ENCODE measurements at places on chromosomes 4 and X.

DNA sequence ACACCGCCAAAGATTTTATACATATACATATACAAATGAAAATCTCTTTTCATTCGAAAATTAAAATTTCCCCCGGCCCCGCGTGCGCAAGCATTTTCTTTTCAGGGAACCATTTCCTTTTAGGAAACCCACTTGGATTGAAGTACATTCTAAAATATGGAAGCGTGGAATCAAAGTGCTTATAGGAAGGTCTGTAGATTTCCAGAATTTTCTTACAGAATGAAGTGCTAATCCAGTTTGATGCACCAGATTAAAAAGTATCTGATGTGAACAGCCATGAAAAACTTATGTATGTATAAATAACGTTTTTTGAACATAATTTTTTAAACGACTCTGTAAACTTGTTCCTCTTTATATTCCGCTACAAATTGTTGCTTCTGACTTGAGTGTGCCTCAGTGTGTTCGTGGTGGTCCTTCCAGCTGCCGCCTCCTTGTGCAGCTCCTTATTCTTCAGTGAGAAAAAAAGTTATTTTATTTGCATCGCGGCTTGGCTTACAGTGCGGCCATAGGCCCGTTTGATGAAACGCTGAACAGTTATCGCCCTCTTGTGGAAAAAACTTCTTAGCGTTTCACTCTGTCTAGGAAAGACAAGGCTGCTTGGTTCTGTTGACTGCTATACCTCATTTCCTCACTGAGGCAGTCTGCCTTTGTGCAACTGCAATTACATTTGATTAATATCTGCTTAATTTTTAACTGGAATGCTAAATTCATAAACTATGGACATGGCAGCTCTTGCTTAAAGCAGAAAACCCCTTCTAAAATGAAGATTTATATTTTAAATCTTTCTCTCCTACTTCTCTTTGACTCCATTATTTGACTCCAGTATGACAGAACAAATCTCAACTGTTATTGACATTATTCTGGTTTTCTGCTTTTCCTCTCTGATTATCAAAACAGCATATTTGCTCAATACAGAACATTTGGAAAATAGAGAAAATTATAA lies 4.7 kb upstream of the NKX6-1 start:
- DNase-seq, result peak; percentile 60

GRCh38 chr4:184849185-184849584 lies 23.4 kb upstream of the ACSL1 start:
- DNase-seq, result no peak

DNA sequence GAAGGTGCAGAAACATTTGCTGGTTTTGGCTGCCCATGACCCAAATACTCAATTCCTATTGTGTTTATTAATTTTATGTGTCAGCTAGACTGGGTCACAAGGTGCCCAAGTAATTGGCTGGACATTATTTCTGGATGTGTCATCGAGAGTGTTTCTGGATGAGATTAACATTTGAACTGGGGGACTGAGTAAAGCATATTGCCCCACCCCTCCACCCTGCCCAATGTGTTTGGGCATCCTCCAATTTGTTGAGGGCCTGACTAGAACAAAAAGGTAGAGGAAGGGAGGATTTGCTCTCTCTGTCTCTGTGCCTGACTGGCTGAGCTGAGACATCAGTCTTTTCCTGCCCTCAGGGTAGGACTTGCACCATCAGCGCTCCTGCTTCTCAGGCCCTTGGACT lies 29.7 kb upstream of the LCORL start:
- DNase-seq, result no peak

DNA sequence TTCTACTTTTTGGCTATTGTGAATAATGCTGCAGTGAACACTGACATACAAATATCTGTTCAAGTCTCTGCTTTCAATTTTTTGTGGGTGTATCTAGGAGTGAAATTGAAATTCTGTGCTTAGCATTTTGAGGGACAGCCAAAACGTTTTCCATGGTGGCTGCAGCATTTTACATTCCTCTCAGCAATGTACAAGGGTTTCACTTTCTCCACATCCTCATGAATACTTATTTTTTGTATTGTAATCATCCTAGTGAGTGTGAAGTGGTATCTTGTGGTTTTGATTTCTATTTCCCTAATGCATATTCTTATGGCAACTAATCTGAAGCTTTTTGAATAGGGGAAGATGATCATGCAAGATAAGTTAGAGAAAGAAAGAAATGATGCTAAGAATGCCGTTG lies 40.3 kb downstream of the HSPA4L start:
- no peak for DNase-seq

- DNase-seq, result peak; percentile 77
Observed at GRCh38 chrX:2710041-2710840, 19.1 kb downstream of the CD99 start.

DNA sequence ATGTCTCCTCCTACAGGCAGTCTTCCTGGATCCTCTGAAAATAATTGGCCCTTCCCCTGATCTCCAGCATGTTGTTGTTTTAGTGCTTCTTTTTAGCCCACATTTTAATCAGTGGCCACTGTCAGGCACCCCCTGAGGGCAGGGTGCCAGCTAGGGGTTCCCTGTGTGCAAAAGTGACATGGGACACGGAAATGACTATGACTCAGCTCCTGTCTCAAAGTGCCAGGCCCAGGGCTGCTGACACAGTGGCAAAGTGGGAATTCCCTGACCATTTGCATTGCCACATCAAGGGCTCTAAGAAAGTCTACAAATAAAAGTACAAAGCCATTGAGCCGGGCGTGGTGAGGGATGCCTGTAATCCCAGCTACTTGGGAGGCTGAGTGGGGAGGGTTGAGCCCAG lies 24.8 kb downstream of the HMX1 start:
- DNase-seq, result no peak

GRCh38 chr4:69731241-69731640 lies 29.2 kb downstream of the SULT1B1 start:
- DNase-seq, result peak; percentile 48

GRCh38 chrX:38061335-38061734 lies 55.0 kb downstream of the SYTL5 start:
- peak; percentile 48 for DNase-seq

- no peak for DNase-seq
Observed at GRCh38 chr4:82057990-82058544, 315.7 kb downstream of the HNRNPD start.

Measured in fibroblast of skin of right biceps (primary cell).